Activated T-cell treated with anti-CD3 and anti-CD28 coated beads, Interleukin-2, amount 50 U/mL, for 4 hours (primary cell): ENCODE measurements at places on chromosomes 7 and 10. TPM values are rescaled to one million over a fixed set of nuclear protein-coding genes. Genes with fewer than 3 reads are reported as not detected.

C10orf88 gene
- total RNA-seq: 9.8 TPM

DNA sequence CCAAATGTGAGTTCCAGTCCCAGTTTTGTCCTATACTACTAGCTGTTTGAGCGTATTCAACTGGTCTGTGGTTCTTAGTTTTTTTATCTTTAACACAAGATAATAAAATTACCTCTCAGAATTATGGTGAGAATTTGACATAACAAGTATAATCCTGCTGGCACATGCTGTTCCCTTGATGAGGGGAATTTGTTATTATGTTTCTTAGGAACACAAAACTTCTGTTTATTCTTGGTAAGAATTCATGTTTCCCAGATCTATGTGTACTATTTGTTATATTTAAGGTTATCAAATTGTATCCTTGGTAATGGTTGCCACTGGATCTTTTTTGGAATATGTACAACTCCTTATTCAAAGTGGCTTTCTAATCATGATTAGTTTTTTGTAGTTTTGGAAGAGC lies 335.6 kb downstream of the ADK start:
- no peak for DNase-seq

DNA sequence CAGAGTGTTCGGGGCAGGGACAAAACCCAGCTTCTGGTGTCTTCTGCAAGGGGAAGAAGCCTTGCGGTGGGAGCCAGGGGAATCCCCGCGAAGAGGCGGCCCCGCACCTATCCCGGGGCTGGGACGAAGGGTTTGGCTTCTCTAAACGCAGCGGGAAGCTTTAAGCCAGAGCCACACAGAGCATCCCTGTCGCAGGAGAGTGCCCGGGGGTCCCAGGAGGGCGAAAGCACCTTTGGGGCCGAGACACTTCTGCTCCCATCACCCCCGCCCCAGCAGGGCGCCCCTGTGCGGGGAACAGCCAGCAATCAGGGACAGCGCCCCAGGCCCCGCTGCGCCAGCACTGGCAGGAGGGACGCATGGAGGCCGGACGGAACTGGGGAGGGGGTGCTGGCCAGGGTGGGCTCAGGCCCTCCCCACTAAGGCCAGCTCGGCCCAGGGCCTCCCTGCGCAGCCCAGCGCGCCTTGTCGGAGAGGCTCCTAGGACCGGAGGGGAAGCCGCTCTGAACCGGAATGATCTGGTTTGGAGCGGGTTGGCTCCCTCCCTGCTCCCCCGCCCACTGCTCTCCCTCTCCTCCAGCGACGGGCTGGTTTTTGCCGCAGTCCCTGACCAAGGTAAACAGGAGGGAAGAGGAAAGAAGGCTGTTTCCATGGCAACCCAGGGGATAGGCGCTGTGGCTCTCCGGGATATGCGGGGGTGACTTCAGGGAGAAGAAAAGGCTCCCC lies 63.9 kb downstream of the TMEM209 start:
- no peak for DNase-seq

- DNase-seq: no peak
Measured at GRCh38 chr10:46234026-46234425, 52.8 kb upstream of the ANTXRL start.

DNA sequence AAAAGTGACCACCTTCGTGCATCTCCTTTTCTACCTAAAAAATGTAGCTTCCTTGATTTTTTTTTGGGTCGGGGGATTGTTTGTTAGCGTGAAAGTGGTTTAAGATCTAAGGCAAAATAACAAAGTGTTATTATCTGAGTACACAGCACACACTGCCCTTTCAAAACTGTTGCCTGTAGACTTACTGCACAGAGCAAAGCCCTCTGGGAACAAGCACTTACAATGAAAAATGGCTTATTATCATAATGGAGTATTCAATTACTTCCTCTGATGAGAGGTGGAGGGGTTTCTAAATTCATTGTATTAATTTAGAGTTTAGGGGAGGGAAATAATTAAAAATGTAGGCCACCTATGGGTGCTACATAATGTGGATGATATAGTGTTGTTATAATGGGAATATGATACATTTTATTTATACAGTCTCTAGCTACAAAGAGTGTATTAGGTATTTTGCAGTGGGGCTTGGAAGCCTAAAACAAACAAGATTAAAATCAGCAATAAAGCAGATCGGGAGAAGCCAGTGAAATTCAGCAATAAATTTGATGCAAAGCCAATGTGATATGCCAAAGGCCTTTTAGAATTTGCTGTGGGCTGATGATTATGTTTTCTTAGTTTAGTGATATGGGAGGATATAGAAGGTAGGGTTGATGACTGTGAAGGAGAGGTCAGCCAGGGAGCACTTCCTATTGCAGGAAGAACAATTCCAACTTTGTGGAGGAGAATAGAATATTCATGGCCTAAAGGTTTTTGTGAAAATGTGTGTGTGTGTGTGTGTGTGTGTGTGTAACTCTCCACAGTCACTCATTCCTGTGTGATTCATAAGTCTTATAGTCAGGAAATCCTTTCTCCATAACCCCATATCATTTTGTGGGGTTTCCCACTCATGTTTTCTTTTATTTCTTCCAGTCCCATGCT lies 17.7 kb upstream of the EXOC4 start:
- DNase-seq: no peak

ZKSCAN5 gene
- 6.4 TPM for total RNA-seq

UCN3 gene
- not detected for total RNA-seq

GRCh38 chr10:46033602-46034011 lies 3.2 kb upstream of the NCOA4 start:
- no peak for DNase-seq

GRCh38 chr7:90931986-90932916 lies 332.0 kb upstream of the FZD1 start:
- DNase-seq: no peak

RAMP3 gene
- total RNA-seq: not detected

GBX1 gene
- total RNA-seq: not detected

STN1 gene
- 10.3 TPM for total RNA-seq

- no peak for DNase-seq
Measured at GRCh38 chr10:90818736-90819135, 39.1 kb downstream of the HTR7 start.

OR2F2 gene
- total RNA-seq: not detected

BMPER gene
- total RNA-seq: 0.16 TPM

DNA sequence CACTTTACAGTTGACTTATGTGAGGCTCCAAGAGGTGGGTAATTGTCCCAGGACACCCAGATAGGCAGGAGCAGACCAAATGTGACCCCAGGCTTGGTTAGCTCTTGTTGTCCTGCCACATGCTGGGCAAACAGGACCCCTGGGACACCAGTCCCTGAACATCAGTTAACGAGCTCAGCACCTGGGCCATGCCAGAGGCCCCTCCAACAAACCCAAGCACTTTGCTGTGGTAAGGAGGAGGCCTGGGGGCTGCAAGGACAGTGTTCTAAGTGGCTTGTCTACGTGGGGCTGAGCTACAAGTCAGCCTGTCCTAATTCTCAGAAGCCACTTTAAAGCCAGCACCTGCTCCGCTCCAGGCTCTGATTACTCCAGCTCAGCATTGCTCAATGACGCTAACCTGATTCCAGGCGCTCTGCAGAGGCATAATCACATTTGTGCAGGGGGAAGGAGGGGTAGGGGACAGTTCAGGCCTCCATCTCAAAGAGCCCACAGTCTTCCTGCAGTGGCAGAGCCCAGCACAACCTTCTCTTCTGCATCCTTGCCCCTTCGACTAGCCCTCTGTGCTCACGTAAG lies 57.2 kb downstream of the DDC start:
- DNase-seq: no peak

GRCh38 chr7:26376175-26376917 lies 84.7 kb downstream of the SNX10 start:
- peak; percentile 11 for DNase-seq

- DNase-seq: no peak
Measured at GRCh38 chr10:117736655-117737054, 194.1 kb downstream of the EMX2 start.

PAX4 gene
- not detected for total RNA-seq

- DNase-seq: no peak
Measured at GRCh38 chr7:69939317-69939716, 341.0 kb downstream of the AUTS2 start.

DNA sequence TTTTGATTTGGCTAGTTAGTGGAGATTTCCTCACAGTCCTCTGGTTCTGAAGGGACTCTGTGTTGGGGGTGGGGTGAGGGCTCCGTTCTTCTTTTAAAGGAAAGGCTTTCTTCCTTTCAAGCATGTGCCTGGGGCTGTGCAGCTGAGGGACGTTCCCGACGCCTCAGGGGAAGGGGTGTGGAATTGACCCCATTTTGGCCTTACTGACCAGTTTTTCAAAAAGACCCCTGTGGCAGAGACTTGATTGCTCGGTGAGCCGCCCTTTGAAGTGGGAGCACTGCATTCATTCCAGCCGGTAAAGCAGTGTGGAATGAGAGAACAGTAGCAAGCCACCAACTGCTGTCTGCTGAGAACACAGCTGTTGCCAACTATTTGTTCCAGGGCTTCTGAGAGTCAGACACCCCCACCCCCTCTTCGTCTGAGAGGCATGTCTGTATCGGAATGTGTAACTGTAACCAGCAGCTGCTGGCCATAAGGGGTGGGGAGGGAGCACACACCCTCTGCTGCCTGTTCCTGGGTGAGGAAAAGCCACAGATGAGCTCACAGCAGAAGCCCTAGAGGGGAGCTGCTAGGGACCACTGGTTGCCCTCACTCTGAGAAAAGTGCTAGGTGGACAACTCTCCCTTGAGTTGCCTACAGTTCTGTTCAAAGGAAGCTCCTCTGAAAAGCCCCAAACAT lies 33.2 kb downstream of the WBP1L start:
- DNase-seq: no peak

DNA sequence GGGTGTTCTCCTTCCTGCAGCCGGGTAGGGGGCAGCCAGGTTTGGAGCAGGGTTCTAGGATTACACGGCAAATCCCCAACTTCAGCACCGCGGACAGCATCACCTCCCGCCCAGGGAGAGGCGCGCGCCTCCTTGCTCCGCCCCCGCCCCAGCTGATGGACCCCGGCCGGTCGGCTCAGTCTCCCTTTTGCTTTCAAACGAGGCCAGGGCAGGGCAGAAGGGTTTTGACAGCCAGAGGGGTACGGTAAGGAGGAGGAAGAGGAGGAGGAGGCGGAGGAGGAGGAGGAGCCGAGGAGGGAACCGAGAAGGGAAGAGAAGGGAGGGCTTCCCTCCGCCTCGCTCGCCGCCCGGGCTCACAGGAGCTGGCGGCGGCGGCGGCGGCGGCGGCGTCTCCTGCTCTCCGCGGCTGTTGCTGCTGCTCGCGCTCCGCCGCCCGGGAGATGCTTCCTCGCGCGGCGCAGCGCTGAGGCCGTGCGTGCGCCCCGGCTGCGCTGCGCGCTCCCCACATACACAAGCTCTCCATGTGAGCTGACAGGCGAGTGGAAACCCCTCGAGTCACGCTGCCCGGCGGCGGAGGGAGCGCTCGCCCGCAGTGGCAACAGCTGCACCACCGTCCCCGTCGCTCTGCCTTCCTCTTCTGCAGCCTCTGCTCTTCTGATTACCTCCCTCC lies 615 bp upstream of the CNTNAP2 start:
- DNase-seq: no peak

- DNase-seq: no peak
Measured at GRCh38 chr10:34058845-34059614, 724.6 kb upstream of the NRP1 start.

ABCB1 gene
- 7.3 TPM for total RNA-seq

DNA sequence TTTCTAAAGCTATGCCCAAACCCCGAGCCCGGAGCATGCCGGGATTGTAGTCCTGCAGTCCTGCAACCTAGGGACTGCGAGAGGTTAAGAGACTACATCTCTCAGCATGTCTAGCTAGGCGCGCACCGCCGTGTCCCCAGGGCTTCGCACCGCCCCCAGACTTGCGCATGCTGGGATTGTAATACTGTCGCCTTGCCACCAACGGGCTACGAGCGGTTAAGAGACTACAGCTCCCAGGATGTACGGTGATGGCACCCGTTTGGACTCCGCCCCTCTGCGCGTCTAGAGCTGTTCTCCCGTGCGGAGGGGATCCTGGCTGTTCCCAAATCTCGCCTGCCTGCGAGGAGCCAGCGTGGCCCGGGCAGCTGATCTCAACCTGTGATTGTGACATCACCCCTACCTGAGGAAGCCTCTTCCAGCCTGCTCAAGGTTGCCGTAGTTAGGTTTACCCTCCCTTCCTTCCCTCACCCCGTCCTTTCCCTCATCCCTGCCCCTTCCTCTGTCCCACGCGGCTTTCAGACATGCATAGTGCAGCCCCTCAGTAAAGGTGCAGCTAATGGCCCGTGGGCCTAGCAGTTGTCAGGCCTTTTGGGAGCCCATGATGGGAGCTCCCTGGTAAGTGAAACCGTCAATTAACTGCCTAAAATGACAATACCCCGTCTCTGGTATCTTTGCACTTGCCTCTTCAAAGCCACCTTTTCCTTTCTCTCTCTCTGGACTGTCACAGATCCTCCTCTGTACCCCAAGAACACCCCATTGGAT lies 6.3 kb upstream of the ZNF736 start:
- peak; percentile 90 for DNase-seq

- no peak for DNase-seq
Measured at GRCh38 chr10:63603709-63604445, 82.7 kb downstream of the REEP3 start.

GRCh38 chr10:9239298-9239697 lies 1184.8 kb downstream of the GATA3 start:
- no peak for DNase-seq

DNA sequence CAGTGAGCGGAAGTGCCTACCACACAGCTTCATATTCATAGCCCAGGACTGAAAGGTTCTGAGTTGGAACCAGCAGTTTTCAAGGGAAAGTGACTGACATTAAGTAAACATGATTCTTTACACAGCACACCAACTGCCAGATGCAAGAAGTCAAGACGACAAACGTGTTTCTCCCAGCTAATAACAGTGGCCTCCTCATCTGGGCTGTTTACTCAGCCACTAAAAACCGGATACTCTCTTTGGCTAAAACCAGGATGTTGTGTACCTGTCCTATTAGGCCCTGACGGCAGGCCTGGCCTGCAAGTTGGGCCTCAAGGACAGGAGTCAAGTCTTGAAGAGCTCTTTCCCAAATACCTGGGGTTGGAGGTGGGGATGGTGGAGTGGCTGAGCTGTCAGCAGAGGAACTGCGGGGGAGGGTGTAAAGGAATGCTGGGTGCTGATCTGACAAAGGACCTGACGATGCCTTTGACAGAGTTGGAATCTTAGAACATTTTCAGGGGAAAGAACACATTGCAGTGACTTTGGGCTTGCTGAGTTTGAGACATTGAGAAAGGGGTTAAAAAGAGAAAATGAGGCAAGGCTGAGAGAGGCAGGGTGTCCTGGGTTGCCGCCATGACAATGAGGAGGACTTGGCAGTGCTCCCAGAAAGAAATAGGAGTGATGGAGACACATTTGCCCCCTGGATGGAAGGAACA lies 57.7 kb downstream of the STEAP1B start:
- no peak for DNase-seq

CALHM3 gene
- total RNA-seq: not detected

LRRC4 gene
- 1.2 TPM for total RNA-seq

- no peak for DNase-seq
Measured at GRCh38 chr7:98995523-98996149, 117.3 kb downstream of the TRRAP start.

GRCh38 chr7:129550693-129551360 lies 48.5 kb downstream of the SMKR1 start:
- DNase-seq: no peak

GRCh38 chr7:149455175-149455950 lies 5.5 kb downstream of the ZNF777 start:
- no peak for DNase-seq

GRCh38 chr10:125626671-125627070 lies 56.3 kb downstream of the TEX36 start:
- no peak for DNase-seq

- no peak for DNase-seq
Measured at GRCh38 chr10:125231116-125231812, 70.9 kb upstream of the CTBP2 start.
